ENCODE measurements at places on chromosomes 1 and 21.

- no peak for DNase-seq
Measured at GRCh38 chr1:3408751-3409266, 45.7 kb upstream of the ARHGEF16 start.

DNA sequence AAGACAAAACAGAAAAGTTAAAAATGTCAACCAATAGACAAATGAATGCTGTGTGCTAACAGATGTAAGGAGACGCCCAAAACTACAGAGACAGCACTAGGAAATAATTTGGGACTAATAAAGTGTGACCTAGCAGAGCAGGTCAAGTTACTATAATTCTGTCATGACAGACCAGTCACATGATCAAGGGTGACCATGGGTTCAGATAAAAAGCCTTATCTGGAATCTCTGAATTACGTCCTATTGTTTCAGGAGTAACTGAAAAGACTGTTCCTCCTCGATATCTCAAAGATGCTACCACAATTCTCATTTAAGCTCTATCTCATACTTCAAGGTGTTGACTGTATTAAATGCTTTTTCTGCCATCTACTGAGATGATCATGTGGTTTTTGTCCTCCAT lies 31.6 kb downstream of the PARP1 start:
- no peak for DNase-seq

- DNase-seq, result peak; percentile 70
Measured at GRCh38 chr1:179809506-179810366, 66.6 kb downstream of the FAM163A start.

GRCh38 chr1:94550800-94551241 lies 9.3 kb upstream of the F3 start:
- DNase-seq, result no peak

DNA sequence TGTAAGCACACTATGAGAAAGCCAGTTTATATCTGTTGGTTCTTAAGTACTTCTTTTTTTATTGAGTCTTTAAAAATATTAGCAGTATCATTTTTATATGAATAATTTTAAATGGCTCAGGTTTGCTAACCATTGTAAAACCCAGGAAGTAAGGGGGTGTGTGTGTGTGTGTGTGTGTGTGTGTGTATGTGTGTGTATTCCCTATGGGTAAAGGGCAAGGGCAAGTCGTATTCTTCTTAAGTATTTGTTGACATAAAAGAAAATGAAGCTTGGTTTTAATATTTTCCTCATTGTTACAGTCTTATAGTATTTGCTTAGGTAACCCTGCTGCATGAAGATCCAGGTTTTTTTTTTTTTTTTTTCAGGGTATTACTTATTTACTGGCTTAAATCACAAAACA lies 495.0 kb upstream of the B3GALT2 start:
- no peak for DNase-seq
